ENCODE measurements at places on chromosomes 1 and 21.

DNA sequence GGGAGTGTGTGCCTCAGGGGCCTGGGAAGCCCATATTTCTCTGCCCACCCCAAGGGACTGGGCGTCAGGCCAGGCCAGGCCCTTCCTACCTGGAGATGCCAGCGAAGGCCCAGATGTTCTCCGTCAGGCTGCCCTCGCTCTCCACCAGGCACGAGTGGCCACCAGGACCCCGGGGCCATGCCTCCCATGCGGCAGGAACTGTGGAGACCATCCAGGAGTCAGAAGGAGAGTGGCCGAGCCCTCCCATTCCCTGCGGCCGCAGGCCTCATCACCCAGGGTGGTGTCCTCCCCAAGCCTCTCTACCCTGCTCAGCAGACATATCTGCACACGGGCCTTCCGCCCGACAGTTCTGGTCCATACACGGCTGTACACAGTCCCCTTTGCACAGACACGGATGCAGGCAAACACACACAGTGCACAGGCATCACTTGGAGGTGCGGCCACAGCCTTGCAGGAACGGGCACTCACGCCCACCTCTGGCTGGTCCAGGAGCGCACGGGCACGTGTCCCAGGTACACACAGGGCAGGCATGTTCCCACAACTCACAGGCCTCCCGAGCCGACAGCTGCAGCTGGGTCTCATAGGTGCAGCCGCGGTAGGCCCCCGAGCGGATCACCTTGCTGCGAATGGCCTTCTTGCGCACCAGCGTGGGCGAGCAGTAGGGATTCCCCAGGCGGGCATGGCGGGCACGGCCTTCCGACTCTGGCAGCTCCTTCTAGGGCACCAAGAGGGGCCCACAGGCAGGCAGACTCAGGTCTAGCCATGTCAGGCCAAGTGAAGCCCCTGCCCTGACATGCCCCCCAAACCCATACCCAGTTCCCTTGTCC lies 5.9 kb upstream of the KIF17 start:
- DNase-seq, result no peak

GRCh38 chr1:212797681-212798080 lies 6.0 kb downstream of the TATDN3 start:
- DNase-seq, result no peak

- DNase-seq, result no peak
Observed at GRCh38 chr1:60069691-60070090, 3.9 kb downstream of the C1orf87 start.

DNA sequence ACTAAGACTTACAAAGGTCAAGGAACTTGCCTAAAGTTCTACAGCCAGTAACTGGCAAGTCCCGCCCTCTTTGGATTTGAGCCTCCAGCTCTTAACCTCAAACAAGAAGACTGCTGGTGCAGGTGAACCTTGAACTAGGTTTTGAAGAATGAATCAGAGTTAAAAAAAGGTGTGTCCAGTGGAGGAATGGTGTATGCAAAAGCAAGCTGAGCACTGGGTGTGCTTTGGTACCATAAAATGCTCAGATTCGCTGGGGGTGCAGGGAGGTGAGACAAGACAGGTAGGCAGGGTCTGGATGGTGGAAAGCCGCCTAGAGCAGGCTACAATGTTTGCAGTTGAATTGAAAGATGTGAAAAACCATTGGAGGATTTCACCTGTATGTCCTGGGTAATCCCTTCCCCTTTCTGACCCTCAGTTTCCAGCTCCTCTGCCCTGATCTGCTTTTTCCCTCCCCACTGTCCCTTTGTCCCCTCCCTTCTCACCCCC lies 39.8 kb downstream of the FOXD2 start:
- DNase-seq, result no peak

DNA sequence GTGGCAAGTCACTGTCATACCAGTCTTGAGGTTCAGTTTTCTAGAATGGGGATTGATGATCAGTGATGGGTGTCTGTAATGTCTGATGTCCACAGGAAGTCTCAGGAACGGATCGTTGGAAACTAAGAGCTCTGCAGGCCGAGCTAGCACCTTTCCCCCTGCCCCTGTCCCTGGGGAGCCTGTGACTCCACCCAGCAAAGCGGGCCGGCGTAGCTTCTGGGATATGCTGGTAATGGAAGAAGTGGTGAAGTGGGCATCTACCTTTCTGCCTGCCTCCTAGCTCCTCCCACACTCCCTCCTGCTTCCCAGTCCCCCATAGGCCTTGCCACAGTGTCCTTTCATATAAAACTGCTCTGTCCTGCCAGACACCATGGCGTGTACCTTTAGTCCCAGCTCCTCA lies 13.4 kb downstream of the HYI start:
- DNase-seq, result no peak

GRCh38 chr1:30795026-30795425 lies 37.5 kb upstream of the LAPTM5 start:
- DNase-seq, result no peak

DNA sequence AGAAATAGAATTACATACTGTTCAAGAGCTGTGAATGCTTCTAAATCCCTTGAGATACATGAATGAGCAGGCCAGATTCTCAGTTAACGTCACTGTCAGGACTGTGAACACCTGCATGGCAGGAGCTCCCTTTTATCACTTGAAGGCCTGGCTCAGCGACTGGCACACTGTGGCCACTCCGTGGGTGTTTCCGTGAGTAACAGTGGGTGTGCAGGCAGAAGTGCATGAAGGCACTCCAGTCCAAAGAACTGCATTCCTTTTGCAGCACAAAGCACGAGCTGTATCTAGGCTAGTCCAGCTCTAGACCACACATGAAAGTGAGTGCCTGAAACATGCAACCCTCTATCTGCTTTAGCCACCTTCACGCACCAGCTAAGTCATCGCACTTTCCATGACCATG lies 9.6 kb upstream of the SIM2 start:
- DNase-seq, result no peak

DNA sequence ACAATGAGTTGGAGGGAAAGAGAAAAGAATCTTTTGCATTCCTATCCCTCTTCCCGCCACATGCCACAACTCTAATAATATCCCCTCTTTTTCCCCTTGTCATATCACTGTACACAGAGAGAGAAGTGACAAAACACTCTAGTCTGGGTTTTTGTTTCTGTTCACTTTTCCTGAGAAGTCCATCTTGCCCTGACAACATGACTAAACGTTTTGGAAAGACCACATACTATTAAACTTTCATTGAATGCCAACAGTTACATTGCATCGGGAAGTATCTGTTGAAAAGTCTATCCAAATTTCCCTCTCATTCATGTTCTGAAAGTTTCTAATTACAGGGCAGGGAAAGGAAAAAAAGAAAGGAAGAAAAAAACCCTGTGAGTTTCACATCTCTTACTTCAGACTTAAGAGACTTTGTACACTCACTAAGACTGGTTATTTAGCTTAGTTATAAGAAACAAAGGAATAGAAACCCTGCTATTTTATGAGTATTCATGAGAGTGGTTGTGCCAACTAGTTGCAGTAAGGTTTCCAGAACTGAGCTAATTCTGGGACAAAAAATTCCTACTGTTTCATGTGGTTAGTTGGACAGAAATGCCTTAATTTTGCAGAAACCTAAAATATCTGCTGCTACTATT lies 16.9 kb downstream of the PLA2G4A start:
- no peak for DNase-seq

DNA sequence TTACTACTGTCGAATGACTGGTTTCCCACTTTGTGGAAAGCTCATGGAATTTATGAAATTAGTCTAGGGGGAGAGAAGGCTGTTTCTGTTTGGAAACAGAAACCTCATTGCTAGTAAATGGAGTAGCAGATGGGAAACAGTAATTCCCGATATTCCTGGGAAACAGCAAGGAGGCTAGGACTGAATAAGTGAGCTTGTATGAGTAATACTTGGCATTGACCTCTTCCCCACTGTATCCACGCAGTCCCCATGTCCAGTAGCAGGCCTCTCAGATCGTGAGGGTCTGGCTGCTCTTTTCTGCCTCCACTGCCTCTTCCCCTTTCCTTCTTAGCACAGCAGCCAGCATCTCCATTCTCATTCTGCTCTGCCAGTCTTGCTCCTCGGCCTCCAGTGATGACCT lies 75.5 kb downstream of the PRDM2 start:
- no peak for DNase-seq

- no peak for DNase-seq
Observed at GRCh38 chr1:112852276-112852675, 103.7 kb downstream of the SLC16A1 start.

DNA sequence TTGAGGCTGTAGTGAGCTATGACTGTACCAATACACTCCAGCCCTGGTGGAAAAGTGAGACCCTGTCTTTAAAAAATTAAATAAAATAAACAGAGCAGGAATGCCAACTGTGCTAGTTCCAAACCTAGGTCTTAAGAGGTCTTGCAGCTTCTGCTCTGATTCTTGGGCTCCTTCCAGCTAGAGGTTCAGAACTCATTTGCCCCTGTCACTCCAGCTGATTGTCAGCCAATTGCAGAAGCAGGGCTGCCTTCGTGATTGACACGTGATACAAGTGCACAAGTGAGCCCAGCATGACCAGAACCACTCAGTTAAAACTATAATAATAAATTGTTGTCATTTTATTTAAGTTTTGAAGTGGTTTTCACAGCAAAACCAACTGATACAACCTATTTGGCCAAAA lies 298.4 kb downstream of the USP25 start:
- DNase-seq, result no peak

DNA sequence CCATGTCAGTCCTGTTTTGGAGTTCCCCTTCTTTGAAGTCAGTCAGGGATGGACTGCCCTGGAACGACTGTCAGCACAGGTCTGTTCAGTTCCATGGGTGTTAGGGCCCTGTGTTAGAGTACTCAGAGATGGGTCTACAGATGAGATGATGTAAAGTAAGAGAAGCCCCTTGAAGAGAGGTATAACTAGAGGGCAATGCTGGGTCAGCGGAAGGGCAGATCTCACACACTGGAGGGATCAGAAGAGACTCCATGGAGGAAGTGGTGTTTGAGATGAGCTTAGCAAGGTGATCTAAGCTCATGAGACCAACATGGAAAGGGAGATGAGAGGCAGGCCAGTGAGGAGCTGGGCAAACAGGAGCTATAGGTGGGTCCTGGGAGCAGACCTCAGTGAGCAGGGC lies 7.6 kb downstream of the PPFIA4 start:
- DNase-seq, result no peak

- DNase-seq, result no peak
Observed at GRCh38 chr21:37800057-37800455, 116.2 kb downstream of the KCNJ6 start.

GRCh38 chr1:209569455-209570207 lies 13.9 kb upstream of the CAMK1G start:
- DNase-seq, result peak; percentile 72

GRCh38 chr21:27586986-27587385 lies 620.1 kb upstream of the ADAMTS5 start:
- no peak for DNase-seq

- peak; percentile 13 for DNase-seq
Observed at GRCh38 chr1:104648269-104648691, 898.6 kb downstream of the AMY1C start.

- DNase-seq, result peak; percentile 38
Observed at GRCh38 chr1:111197598-111198284, 2.7 kb downstream of the DENND2D start.

DNA sequence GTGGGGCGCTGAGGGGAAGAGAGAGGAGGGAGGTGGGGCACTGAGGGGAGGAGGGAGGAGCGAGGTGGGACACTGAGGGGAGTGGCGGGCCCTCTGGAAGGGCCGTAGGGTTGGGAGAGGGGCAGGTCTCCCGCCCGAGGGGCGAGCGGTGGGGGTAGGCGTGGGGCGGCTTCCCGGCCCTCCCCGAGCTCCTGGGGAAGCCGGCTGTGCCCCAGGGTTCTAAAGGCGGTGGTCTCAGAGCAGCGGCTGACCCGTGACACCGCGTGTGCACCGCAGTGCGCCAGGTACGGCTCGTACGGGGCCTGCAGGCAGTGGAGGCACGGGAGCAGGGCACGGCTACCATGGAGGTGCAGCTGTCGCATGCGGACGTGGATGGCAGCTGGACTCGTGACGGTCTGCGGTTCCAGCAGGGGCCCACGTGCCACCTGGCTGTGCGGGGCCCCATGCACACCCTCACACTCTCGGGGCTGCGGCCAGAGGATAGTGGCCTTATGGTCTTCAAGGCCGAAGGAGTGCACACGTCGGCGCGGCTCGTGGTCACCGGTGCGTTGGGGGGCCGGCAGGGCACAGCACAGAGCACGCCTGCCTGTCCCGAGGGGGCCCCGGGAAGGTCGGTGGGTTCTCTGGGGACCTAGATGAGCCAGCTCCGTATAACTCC lies 68.5 kb downstream of the OBSCN start:
- no peak for DNase-seq

DNA sequence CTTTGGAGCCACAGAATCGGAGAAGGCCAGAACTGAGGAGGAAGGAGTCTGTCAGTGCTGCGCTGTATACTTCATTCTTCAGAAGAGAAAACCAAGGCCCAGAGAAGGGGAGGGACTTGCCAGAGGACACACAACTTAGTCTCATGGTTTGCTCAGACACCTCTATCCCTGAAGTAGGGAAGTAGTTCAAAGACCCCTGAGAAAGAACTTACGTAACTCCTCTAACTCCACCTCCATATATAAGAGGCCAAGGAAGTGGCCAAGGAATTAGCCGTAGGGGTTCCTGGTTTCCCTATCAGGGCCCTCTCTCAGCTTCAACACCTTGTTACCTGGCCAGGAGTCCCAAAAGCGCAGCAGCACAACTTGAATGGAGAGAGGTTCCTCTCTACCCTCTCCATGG lies 580 bp upstream of the NECTIN4 start:
- no peak for DNase-seq

- peak; percentile 99 for DNase-seq
Observed at GRCh38 chr1:108963052-108963686, at the start of gene CLCC1. Gene CLCC1 (minus strand): TSS chr1:108963484. CDS start chr1:108950437, 13,047 bp downstream.

Data from urothelium cell line (cell line).